ENCODE measurements at places on chromosomes 16 and 17.
A peak's percentile ranks its signal among the peaks of the same experiment; 100 is the strongest.

DNA sequence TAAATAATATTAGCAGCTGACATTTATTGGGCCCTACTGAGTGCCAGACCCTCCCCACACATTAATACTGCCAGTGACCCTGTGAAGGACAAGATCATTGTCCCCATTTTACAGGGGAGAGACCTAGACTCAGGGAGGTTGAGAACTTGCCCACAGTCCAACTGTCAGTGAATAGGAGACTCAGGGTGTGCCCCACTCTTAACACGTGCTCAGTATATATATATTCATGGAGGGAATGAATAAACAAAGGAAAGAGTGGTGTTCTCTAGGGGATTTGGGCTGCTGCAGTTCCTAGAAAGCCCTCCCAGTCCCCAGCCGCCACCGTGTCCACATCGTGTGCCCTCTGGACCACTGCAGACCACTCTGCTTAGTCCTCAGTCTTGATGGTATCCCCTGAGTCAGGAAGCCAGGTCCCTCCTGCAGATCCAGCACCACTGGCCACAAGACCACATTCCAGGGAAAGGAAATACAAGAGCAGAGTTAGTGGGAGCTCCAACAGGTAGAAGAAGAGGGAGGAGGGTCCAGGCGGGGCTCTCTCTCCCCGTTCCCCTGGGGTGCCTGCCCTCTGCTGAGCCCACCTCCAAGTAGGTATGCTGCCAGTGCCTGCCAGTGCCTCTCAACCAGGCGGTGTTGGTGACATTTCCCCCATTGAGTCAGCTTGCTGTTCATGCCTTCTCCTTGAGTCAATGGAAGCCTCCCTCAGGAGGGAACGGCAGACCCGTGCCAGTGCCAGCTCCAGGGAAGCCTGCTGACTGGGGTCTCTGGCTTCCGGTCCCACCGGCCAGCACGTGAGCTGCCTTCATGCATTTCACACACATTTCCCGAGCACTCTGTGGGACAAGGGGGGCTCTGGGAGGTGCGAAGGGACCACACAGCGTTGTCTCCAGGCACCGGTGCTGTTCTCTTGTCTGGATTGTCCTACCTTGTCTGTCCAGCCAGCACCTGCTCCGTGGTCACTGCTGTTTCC is 75.6 kb downstream of the GNAO1 start:
- DNase-seq: no peak

DNA sequence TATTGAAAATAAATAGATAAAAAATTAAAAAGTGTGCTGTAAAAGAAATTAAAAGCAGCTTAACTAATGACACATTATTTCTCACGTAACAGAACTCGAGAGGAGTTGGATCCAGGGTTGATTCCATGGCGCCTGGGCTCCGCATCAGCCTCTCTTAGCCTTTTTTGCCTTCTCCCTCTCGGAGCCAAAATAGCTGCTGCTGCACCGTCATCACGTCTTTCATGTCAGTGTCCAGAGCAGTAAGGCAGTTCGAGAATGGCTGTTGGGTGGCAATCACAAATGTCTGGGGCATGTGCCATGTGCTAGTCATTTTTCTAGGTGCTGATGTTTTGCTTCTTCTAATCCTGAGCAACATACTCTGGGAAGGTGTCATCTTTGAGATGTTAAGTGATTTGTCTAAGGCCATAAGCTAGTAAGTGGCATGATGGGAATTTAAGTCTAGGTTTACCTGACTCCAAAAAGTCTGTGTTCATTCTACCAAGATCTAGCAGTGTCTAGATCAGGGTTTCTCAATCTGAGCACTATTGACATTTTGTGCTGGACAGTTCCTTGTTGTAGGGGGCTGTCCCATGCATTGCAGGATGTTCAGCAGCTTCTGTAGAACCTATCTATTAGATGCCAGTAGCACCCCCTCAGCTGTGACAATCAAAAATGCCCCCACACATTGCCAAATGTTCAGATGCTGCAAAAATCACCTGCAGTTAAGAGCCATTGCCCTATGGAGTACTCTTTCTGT is 280.4 kb downstream of the HAPSTR1 start:
- DNase-seq: no peak

DNA sequence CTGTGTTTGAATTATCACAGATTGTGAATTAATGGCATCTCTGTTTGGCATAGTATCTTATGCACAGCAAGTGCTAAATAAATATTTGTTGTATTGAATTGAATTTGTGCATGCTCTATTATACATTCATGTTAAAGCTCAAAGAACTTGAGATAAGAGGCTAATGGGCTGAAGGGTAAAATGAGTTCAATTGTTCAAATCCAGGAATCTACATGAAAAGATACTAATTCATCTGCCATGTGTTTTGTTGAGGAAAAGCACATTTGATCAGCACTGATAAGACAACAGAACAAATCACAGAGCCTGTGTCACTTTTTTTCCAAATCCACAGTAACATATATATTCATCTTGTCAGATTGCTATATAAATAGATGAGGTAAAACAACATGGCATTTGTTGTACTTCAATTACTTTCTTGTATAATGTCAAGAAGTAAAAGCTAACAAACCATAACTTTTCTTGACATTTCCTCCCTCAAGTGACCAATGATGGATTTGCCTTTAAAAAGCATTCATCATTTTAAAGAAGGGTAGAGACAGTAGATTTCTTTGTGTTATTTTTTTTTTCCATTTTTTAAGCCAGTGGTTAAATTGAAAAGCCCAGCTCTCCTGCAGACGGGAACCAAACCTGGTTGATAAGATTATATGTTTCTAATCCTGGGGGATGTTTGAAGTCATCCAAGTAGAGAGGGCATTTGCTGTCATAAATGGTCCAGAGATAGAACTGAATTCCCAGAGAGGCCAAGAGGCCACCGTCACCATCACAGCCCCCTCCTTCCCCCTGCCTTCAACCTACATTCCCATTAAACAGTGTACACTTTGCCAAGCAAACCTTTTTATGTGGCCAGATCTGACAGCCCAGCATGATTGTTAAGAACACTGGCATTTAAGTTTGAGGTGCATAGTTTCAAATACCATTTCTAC is 123.0 kb downstream of the CHD9NB start:
- DNase-seq: no peak

GRCh38 chr16:535446-536405 is 8.2 kb downstream of the CAPN15 start:
- peak; percentile 74 for DNase-seq

GRCh38 chr16:67703626-67704025 is 15.5 kb downstream of the GFOD2 start:
- no peak for DNase-seq

DNA sequence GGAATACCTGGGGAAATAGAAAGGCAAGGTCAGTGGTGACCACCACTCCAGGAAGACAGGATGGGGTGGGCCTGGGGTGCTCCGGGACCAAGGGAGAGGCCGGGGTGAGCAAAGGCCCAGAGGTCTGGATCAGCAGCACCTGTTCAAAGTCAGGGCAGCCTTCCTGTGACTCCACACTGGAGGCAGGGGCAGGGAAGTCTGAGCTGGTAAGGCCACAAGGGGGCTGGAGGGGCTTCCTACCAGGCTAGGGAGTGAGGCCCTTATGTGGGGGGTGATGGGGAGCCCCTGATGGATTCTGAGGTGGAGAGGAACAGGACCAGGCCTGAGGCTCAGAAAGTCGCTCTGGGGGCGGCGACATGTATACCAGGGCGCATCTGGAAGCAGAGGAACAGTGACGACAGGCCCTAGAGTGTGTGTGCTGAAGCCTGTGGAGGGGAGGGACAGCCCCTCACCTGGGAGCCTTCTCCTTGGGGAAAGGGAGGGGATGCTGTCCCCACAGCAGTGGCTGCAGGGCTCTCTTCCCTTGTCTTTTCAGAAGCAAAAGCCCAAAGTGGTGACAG is 3.7 kb downstream of the C16orf78 start:
- DNase-seq: no peak

GRCh38 chr16:31088459-31089183 is at the start of gene PRSS53:
Gene PRSS53 (minus strand): TSS chr16:31088943. CDS start chr16:31088809, 134 bp downstream.
- DNase-seq: no peak

Measured in cardiac fibroblast (primary cell).